ENCODE measurements at places on chromosomes 11 and 22. TPM values are rescaled to one million over a fixed set of nuclear protein-coding genes. Genes with fewer than 3 reads are reported as not detected.

OR10A3 gene
- total RNA-seq: not detected

SPTBN2 gene
- 2.0 TPM for total RNA-seq

CSRP3 gene
- total RNA-seq: not detected

OR6A2 gene
- not detected for total RNA-seq

SERHL2 gene
- total RNA-seq: 3.0 TPM

ETS1 gene
- 35.5 TPM for total RNA-seq

TP53I11 gene
- 46.5 TPM for total RNA-seq

MS4A7 gene
- total RNA-seq: not detected

NEFH gene
- total RNA-seq: 2.1 TPM

KCNK7 gene
- not detected for total RNA-seq

POU2AF3 gene
- total RNA-seq: 0.17 TPM

MGAT3 gene
- total RNA-seq: 0.17 TPM

TBX1 gene
- under 0.01 TPM for total RNA-seq

DKK3 gene
- total RNA-seq: 168 TPM

GUCY1A2 gene
- 0.15 TPM for total RNA-seq
